ENCODE measurements at places on chromosomes 4 and X.
A peak's percentile ranks its signal among the peaks of the same experiment; 100 is the strongest.

- no peak for DNase-seq
These were observed 1074.0 kb upstream of the LCORL start for GRCh38 chr4:19095491-19096046.

- DNase-seq, result no peak
These were observed 279.9 kb downstream of the PPP3CA start for GRCh38 chr4:101067383-101067782.

DNA sequence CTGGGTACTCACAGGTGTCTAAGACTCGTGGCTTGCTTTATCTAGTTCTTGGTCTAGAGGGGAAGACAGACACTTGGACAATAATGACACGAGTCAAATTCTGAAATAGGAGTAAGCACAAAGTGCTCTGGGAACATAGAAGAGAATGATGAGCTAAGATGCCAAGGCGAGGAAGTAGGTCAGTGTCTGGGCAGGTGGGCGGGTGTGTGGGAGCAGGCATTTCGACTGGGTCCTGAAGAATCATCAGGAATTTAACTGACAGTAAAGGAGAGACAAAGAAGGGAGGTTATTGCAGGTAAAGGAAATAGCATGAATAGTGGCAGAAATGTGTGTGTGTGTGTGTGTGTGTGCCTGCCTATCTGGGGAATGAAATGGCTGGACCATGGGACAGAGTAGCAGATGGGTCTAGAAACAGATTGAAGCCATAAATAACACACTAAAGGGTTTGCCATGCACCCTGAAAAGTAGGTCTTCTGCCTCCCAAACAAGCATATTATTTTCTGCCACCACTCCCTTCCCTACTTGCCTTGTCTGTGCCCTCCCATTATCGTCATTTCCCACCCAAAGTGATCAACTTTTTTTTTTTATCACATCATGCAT is 58.4 kb upstream of the SLC25A43 start:
- DNase-seq, result no peak

DNA sequence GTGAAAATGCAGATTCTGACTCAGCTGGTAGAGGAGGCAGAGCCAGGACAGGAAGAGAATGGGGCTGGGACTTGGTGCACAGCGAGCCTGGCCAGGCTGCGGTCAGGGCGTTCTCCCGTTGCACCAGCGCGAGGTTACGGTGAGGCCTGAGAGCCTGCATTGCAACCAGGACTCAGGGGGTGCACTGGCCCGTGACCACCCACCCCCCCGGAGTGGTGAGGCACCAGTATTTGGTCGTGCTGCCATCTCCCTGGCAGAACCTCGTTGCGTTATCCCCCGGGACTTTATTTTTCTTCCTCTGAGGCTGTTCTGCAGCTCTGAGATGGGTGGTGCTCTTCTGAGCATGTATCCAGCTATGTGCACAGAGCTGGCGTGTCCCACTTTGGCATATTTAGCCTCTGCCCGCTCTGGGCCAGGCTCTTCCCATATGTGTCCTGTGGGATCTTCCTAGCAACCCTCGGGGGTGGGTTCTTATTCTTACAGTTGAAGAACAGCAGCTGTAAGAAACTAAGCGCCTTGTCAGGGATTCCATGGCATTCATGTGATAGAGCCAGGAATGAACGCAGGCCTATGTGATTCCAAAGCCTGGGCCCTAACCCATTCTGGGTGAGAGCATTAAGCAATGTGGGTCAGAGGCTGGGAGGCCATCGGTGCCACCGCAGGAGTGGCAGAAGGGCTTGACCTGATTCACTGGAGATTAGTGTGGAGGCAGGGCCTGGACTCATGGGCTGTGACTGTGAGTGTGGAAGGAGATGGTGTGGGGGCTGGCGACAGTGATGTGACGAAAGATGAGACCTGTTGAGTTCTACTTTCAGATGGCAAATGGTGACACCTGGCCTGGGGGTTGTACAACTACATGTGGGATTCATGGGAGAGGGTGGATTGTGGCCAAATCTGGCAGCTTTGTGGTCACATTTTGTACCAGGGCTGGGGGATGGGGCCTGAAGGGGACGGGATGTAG is 3.1 kb downstream of the TADA2B start:
- no peak for DNase-seq

- DNase-seq, result no peak
These were observed 47.8 kb downstream of the APELA start for GRCh38 chr4:164924670-164925238.

- DNase-seq, result peak; percentile 54
These were observed 3.6 kb downstream of the PLXNB3 start for GRCh38 chrX:153767674-153768055.

DNA sequence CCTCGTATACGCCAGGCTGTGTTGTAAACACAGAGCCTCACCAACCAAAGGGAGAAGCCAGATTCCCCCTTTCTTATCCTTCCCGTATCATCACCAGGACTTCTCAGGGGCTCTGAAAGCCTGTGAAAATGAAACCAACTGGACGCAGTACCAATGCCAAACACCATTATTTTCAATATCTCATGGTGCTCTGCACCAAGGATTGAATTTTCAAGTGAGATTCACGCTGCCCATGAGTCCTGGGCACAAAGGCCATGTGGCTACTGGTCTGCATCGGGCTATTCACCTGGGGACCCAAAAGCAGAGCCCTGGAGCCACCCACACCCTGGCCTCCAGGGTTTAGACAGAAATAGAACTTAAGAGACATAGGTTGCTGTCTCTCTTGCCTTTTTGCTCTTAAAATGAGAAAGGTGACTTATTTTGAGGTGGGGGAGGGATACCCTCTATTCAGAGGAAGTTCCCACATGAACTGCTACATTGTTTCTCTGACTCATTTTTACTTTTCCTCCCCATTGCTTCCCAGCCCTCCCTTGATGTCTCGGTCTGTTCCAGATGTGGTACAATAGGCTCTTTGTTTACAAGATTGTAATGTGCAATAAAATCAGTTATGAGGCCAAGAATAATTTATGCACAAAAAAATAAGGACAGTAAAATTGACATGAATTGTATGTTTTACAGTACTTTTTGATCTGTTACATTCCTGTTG is 55.4 kb downstream of the MAML3 start:
- no peak for DNase-seq

- DNase-seq, result no peak
These were observed 2440.0 kb downstream of the PCDH7 start for GRCh38 chr4:33160126-33160525.

GRCh38 chrX:68941385-68941952 is 112.6 kb downstream of the EFNB1 start:
- no peak for DNase-seq

DNA sequence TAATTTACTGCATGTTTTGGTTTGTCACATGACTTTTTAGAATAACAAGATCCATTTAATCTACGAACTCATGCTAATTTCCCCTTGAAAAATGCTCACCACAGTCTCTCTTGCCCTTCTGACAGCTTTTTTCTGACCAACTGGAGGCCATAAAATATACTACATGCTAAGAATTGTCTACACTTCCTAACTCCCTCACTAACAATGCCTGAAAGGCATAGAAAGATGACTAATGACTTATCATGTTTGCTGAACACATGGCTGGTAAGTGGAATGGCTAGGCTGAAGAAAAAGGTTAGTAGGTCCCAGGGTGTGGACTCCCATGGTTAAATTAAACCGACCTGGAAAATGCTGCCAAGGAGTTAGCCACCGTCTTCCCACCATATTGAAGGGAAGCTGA is 309.9 kb downstream of the SPOCK3 start:
- no peak for DNase-seq

DNA sequence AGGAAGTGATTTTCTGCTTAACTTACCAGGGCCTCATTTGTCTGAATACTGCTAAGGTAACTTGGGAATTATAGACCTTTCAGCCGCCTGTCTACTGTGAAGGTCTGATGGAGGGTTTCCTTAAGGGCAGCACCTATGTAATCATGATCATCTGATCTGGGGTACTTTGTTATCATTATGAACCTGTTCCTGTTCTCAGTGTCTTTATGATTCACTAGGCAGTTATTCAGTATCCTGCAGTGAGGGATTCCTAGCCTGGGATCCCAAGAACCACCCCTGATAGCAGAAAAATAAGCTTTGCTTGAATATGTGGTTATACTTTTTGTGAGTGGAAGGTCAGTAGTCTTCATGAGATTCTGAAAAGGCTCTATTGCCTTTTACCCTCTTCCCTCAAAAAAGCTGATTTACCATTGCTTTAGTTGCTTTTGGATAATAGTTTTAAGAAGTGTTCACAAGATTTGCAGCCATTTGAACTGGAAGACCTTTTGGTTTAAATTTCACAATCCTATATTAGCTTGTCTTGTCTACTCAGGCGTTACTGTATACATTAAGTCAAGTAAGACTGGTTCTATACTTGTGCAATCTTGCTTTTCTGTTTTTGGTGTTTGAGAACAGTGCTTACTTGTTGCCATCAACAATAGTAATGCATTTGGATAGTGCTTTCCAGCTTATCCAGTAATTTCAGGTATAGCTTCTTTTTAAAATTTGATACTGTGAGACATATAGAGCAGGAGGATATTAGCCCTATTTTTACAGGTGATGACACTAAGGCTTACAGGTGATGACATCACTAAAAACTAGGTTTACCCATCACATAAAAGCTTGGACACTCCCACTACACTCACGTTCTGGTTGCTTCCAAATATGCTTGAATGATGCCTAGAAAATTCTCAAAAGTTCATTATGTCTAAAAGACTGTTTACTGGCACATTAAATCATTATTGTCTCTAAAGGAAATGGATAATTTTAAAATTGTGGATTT is 60.0 kb downstream of the FHIP1A start:
- DNase-seq, result no peak

GRCh38 chr4:178894126-178894525 is 1451.9 kb upstream of the AGA start:
- no peak for DNase-seq

- no peak for DNase-seq
These were observed 287.1 kb upstream of the ADGRL3 start for GRCh38 chr4:60913002-60913401.

GRCh38 chr4:98586962-98587354 is 71.5 kb downstream of the TSPAN5 start:
- no peak for DNase-seq

DNA sequence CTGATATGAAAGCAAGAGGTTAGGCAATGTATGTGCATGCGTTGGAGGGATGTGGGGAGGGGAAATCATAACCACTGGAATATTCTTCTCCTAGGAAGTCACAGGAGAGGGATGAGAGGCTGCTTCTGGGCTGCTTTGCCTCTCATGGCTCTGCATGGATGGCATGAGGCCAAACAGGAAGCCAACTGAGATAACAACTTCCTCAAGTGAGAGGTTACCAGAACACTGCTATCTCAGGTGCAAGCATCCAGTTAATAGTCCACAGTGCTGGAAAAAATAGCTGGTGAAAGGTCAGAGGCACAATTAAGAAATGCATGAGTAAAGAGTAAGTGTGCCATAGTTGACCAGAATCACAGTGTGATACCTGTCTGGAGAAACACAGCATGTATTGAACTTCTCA is 113.3 kb downstream of the ELOVL6 start:
- DNase-seq, result no peak

DNA sequence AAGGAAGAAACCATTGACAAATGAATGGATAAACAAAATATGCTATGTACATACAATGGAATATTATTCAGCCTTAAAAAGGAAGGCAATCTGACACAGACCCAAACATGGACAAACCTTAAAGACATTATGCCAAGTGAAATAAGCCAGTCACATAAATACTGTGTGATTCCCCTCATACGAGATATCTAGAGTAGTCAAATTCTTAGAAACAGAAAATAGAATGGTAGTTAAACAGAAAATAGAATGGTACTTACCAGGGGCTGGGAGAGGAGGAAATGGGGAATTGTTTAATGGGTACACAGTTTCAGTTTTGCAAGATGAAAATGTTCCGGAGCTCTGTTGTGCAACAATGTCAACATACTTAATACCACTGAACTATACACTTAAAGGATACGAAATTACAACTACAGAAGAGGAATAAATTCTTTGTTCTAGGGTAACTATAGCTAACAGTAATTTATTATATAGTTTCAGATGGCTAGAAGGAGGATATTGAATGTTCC is 47.8 kb upstream of the DUSP21 start:
- DNase-seq, result no peak

- no peak for DNase-seq
These were observed 9.0 kb upstream of the MAB21L2 start for GRCh38 chr4:150572704-150573504.
